ENCODE measurements at places on chromosomes 6 and 20. TPM values are rescaled to one million over a fixed set of nuclear protein-coding genes. Genes with fewer than 3 reads are reported as not detected.

DNA sequence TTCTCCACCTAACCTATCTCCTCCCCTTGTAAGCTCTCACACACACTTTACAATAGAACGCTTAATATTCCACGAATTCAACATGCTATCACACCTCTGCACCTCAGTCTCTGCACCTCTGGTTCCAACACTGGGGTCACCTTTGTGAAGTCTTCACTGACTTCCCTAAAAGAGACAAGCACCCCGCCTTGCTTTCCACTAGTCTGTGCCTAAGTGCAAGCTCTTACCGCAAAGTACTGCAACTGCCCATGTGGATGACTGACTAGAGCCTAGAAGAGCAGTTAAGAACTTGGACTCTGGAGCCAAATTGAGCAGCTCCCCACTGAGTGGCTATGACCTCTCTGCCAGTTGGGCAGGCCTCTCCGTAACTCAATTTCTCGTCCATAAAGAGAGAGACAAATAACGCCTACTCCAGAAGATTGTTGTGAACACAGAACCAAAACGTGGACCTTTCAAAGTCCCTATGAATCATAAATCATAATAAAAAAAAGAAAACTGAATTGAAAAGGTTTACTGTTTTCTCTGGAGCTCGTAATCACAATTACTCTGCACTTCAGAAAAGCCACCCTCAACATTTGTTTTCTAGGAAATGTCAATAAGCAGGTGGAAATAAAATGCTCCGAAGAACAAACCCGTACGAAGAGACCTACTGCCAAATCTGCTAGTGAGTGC lies 1.2 kb downstream of the IFNGR1 start:
- DNase-seq = no peak

GRCh38 chr6:107439406-107439805 lies 20.0 kb downstream of the PDSS2 start:
- DNase-seq = no peak

DNA sequence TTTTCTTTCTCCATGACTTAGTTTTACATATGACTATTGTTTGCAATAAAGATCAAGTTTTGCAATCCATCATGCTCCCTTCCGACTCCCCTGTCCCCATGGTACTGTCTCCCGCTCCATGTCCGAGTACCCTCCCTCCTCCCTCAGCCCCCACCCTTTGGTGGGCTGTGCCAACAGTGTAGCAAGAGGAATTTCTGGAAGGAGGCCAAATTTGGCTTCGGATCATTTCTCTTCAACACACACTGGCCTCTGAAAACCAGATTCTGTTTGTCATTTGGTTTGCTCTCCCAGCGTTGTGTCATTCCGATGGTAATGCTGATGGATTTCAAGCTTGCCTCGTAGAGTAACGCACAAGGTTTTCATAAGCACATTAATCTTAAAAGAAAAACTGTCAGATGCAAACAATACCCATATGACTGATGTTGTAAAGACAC lies 22.9 kb upstream of the PAX1 start:
- peak; percentile 76 for DNase-seq

DNA sequence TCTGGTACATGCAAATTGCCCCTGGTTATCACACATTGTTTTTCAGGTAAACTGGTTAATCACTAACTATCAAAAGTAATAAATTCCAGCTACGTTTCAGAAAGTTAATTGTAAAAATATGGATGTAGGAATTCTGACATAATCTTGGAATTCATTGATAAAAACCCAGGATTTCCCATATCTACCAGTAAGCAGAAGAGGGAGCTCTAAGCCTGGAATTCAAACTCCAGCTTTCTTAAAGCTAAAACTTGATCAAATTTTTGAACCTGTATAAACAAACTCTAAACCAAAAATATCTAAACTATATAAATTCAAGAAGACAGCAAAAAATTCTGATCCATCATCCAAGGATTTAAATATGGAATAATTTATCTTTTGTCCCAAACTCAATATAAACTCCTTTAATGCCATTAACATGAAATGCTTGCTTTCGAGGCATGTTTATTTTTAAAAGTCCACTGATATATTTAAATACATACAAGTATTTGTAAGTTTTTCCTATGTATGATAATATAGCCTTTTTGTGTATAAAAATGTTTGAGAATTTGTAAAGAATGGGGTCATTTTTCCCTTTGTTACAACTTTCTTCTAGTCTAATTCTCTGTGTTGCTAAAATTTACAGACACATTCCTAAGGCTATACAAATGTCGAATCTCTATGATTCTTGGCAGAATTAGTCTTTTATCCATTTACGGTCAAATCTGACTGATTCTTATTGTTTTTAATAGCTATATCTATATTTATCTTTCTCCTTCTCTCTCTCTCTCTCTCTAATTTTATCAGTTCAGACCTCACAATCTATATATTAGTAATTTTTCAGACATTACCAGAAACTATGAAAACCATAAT lies 91.4 kb upstream of the RNF217 start:
- DNase-seq = peak; percentile 13

DNA sequence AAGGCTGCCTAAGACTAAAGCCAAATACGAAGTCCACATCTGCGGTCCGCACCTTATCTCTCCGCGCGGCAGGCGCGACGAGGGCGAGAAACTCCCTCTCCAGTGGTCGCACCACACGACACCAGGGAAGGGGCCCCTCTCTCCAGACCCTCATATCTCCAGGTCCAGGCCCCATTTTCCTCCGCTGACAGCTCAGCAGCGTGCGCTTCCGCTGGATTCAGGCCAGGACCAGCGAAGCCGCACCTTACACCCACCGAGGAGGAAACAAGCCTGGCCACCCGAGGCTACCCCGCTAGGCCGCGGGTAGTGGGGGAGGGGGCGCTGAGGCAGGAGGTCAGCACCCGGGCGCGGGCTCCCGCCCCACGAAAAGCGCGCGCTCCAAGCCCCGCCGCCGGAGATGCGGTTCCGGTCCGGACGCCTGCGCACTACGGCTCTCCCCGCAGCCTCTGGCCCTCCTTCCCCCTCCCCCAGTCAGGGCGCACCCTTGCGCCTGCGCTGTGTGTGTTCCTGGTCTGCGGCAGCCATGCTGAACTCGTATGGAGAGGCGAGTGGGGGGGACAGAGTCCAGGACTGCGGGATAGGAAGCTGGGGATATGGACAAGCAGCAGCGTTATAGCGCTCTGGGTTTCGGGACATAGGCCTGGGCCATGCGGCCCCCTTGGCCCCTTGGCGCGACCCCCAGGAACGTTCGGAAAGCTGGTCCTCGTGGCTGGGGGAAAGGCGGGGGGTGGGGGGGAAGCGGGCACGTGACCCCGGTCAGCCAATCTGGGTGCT lies at the start of gene BRD2:
Gene BRD2, plus strand, starts transcription at position 502 of the 774 bp plus-strand sequence. CDS start 4,305 bp downstream, outside the sequence.
- peak; percentile 100 for DNase-seq

- DNase-seq = no peak
Measured at GRCh38 chr6:123518441-123519188, 118.1 kb downstream of the TRDN start.

GRCh38 chr20:6704132-6704861 lies 63.2 kb upstream of the BMP2 start:
- no peak for DNase-seq

GRCh38 chr20:3997446-3997845 lies 17.9 kb downstream of the RNF24 start:
- peak; percentile 23 for DNase-seq

GRCh38 chr6:44180886-44181285 lies 22.3 kb downstream of the CAPN11 start:
- DNase-seq = no peak

Gene TRDN
- not detected for total RNA-seq

Gene LRRC73
- total RNA-seq = 2.1 TPM

Gene ADGB
- not detected for total RNA-seq

Gene CRISP3
- total RNA-seq = not detected
